ENCODE measurements at places on chromosomes 5 and 9.

DNA sequence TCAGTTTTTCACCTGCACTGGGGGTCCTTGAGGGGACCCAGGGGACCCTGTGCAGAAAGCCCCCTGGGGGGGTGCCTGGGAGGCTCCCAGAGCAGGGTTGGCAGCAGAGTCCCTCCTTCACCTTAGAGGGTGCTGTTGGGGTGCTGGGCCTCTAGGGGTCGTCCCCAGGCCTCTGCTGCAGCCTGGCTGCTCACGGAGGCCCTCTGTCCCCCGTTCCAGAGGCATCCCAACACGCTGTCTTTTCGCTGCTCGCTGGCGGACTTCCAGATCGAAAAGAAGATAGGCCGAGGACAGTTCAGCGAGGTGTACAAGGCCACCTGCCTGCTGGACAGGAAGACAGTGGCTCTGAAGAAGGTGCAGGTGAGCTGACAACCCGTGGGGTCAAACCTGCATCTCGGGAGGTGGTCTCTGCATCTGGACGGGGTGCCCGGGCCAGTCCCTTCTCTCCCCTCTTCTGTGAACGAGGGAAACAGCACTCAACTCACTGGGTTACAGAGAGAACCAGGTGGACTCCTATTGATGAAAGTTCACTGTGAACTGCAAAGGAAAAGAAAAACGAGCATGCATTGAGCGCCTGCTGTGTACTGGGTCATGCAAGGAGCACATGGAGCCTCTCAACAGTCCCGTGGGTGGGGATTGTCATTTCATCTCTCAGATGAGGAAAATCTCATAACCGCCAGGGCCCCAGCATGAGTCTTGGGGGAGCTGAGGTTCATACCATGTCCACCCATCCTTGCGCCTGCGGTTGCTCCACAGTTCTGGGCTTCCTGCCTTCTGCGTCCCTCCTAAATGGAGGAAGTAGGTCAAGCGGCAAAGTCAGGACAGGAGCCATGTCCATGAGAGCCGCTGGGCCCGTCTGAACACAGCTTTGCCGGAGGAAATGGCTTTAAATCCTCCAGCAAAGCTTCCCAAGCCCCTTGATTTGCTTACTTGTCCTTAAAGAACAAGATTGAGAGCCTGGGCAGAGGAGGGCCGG, 54.8 kb downstream of the NEK6 start:
- no peak for DNase-seq

- no peak for DNase-seq
These were observed 125.2 kb upstream of the SMIM23 start for GRCh38 chr5:171660434-171660833.

GRCh38 chr5:177390363-177391300, 6.4 kb downstream of the SLC34A1 start:
- peak; percentile 91 for DNase-seq

DNA sequence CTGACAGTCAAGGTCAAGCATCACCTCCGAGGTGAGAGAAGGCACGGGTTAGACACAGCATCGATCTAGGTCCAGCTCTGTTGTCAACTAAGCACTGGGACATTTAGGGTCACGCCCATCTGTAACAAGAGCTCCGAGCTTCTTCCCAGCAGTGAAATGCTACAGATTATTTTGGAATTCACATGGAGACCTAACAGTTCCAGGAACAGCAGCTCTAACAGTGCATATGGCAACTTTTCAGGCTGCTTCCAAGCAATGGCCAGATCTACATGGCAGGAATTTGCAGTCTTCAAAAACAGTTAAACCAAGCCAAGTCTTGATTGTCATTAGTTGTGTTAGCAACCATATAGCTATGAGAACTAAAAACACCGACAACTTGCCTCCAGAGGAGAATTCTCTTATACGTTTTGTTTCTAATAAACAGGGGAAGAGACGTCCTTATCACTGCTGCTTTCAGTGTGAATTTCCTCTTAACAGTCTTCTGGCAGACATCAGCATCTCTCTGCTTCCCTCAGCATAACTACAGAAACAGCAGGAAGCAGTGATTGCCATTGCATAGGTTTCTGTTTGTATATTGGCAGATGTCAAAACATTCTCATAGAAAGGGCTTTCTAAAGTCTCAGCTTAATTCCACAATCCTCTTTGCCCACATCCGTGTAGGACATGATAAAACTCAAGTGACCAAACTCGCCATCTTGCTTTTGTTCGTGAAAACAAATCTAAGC, 242.1 kb upstream of the DAPK1 start:
- DNase-seq: no peak

- DNase-seq: no peak
These were observed 19.8 kb downstream of the EXOSC2 start for GRCh38 chr9:130713286-130713960.

- DNase-seq: no peak
These were observed 4.2 kb upstream of the NR5A1 start for GRCh38 chr9:124511426-124511840.

DNA sequence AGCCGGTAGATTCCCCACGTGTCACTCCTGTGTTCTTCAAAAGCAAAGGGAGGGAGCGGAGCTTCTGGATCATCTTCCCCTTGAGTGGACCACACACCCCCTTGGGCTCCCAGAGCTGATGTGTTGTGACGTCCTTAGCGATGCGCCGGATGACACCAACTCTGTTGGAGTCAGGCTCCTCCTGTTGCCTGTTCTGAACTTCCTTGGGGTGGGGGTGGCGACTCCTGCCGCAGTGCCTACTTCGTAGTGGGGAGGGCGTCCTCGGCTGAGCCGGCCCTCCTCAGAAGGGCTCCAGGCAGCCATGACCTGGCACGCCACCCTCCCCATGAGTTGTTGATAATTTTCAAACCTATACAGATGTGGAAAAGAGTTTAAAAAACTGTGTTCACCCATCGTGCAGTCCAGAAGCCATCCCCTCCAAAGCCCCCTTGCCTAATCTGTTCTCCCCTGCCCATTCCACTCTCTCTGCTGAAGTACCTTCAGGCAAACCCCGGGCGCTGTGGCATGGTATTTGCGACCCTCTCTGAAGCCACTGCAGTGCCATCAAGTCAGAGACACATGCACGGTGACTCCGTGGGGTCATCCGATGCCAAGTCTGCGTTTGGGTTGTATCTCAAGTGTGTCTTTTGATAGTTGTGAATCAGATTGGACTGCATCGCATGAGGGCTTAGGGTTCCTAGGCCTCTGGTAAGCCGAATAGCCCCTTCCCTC, 16.7 kb downstream of the EXOC3 start:
- no peak for DNase-seq

- no peak for DNase-seq
These were observed 40.1 kb upstream of the SLC6A19 start for GRCh38 chr5:1161108-1161832.

GRCh38 chr9:36134761-36135505, 1.6 kb upstream of the GLIPR2 start:
- DNase-seq: no peak

DNA sequence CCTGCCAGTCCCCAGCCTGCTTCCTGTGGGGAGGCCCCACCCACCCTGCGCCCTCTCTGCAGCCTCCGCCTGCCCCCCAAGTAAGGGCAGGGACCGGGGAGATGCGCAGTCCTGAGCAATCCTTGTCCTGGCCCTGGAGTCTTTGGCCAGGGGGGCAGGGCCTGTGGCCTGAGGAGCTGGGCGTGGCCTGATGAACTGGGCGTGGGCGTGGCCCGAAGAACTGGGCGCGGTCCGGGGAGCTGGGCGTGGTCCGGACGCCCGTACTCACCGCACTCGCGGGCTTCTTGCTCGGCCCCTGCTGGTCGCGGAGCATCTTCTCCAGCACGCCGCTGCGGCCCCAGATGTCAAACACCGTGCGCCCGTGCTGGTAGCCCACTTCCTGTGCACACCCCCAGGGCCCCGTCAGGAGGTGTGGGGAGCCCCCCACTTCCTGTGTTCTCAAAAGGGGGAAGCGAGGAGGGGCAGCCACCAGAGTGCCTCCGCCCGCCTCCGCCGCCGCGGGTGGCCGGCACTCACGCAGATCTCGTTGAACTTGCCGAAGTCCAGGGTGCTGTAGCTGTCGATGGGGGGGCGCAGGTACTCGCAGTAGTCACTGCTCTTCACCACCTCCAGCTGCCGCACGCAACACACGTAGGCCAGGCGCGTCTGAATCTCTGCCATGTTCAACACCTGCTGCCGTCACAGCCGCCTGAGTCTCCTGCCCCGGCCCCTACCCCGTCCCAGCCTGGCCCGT, 2.7 kb upstream of the NSMF start:
- peak; percentile 71 for DNase-seq

DNA sequence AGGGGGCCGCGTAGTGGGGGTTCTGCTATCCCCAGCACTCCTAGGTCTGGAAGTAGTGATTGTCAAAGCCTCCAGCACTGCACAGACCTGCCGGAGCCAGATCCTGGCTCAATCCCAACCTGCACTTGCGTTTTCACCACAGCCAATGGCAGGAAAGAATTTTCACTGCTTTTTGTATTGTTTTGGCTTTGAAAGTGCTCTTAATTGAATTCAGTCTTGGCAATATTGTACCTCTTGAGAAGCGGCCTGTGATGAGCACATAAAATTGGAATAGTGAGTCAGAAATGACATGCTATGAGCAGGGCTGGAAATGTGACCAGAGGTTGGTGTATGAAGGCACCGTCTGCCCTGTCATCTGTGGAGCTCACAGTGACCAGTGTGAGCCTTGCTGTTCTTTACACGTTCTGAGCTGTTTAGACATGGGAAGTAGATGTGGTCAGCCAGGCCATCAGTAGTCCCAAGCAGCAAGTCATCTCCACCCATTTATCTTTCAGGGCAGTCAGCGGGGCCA, 41.5 kb downstream of the SECISBP2 start:
- DNase-seq: no peak

- DNase-seq: no peak
These were observed 3.5 kb downstream of the DBN1 start for GRCh38 chr5:177469750-177470525.

GRCh38 chr5:172006321-172007174, at the start of gene FBXW11:
FBXW11 (minus strand) TSS chr5:172006638; CDS start chr5:172006502, 136 bp downstream.
- DNase-seq: peak; percentile 96

GRCh38 chr9:83992901-83993300, 12.3 kb downstream of the RMI1 start:
- no peak for DNase-seq

GRCh38 chr9:86818636-86819035, 128.7 kb downstream of the GAS1 start:
- no peak for DNase-seq

DNA sequence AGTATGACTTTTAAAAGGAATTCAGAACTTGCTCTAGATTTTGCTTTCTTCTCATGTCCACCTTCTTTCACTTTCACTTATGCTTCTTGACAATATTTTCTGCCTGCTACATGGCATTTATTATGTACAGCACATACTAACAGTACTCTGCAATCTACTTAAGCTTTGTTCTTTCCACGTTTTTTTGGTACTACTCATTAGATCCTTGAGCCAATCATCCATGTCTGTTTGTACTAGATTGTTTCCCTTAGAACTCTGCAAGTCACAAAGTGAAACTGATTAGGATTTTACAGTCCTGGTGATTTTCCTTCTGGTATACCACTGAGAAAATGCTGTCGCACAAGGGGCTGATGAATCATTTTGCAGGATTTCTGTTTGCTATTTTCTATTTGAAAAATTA, 78.3 kb downstream of the PARP8 start:
- peak; percentile 15 for DNase-seq

DNA sequence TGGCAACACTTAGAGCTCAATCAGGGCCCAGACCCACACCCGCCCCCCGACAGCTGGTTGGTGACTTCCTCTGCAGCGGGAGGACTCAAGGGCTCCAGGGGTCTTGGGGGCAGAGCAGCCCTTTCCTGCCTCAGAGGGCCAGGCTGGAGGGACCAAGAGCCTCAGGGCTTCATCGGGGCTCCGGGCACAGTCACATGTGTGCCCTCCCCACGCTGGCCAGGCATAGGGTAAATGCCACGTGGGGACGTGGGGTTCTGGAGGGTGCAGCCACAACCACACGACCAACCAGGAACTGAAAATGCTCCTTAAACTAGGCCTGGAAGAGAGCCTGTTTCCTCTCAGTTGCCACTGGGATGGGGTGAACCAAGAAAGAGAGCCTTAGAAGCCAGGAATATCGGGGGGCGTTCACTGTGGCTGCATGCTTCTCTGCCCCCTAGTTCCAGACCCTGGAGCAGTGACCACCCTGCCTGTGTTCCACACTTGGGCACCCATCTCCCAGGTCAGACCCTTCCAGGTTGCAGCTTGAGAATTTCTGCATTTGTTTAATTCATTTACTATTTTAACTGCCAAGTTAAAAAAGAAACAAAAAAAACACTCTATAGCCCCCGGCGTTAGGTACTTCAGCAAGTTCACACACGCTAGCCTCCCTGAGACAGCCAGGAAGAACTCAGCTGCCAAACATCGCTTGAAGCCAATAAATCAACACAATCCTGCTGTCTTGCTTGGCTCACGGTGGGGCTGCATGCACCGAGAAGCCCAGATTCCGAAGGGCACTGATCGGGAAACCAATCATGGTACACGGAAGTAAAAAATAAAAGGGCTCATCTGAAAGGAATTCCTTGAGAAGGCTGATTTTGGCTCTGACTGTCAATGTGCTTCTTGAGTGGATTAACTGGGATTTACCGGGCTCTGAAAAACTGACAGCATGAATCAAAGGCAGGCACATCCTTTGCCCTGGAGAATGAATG, 56.1 kb upstream of the PHYKPL start:
- no peak for DNase-seq

GRCh38 chr9:109918339-109919163, 138.6 kb downstream of the PALM2AKAP2 start:
- DNase-seq: peak; percentile 56

- DNase-seq: no peak
These were observed 63.6 kb downstream of the CEP120 start for GRCh38 chr5:123359454-123360200.

GRCh38 chr5:132827943-132828673, 2.3 kb downstream of the SHROOM1 start:
- DNase-seq: no peak

DNA sequence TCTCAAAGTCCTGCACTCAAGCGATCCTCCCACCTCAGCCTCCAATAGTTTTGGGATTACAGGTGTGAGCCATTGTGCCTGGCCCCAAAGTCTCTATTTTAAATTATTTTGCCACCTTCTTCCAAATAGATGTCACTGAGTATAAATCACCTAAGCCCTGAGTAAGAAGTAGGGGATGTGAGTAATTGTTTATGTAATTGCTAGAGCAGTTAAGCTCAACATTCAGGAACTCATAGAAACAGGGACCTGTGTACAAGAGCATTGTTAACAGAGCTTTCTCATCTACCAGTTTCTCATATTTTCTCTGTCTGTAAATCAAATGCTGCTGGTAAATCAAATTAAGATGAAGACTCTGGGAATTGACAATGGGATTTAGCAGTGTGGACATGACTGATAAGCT, 26.3 kb downstream of the CDK7 start:
- no peak for DNase-seq

DNA sequence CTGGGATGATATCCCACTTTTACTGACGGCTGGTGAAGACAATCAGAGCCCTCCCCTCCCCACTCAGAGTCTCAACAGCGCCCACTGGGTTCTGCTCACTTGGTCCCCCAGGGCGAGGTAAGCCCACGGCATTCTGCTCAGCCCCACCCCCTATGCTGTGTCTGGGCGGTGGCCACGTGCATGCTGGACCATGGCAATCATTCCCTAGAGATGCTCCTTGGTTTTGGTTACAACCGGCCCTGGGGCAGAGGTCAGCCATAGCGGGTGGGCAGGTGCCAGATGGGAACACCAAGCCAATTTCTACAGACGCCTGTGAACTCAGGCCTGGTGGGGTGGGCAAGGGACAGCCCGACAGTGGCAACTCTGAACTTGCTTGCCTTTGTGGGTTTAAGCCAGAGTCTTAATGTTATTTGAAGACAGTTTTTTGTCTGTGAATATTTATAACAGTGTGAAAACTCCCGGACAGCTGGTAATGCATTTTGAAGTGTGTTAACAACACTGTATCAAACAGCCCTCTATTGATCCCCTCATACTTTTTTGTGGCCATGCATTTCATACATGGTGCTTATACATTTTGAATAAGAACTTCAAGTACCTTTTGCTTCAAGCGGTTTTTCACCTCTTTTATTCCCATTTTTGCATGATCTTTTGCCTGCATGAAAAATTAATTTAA, 94.2 kb downstream of the CRB2 start:
- no peak for DNase-seq

Measured in stimulated activated CD4-positive, alpha-beta T cell treated with anti-CD3 and anti-CD28 coated beads, Interleukin-4, amount 100 ng/mL, for 24 hours (primary cell).